ENCODE measurements at places on chromosomes 5 and 9.

- DNase-seq: no peak
These were observed 82.4 kb downstream of the SNCAIP start for GRCh38 chr5:122394284-122394930.

GRCh38 chr9:71755230-71755629, 13.1 kb downstream of the CEMIP2 start:
- DNase-seq: no peak

- DNase-seq: no peak
These were observed 40.2 kb upstream of the TEX48 start for GRCh38 chr9:114722081-114722621.

- DNase-seq: no peak
These were observed 454.0 kb downstream of the DIRAS2 start for GRCh38 chr9:90188656-90189055.

GRCh38 chr5:59661954-59662615, 231.4 kb downstream of the PDE4D start:
- no peak for DNase-seq

GRCh38 chr9:98402019-98402840, 146.8 kb upstream of the TBC1D2 start:
- no peak for DNase-seq

- no peak for DNase-seq
These were observed 202.8 kb downstream of the SPOCK1 start for GRCh38 chr5:137296213-137296781.

DNA sequence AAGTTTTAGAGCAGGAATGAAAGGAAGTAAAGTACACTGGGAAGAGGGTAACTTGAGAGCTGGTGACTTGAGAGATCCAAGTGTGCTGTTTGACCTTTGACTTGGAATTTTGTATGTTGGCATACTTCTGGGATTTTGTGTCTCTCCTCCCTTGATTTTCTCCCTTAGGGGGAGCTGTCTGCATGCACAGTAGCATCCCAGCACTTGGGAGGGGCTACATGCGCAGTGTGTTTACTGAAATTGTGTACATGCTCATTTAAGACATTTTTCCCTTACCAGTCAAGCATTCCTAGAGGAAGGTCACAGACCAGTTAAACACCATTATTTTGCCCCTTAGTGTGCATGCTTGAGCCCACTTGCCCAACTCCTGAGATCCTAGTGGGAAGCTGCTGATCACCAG, 120.1 kb downstream of the ZNF622 start:
- DNase-seq: no peak

DNA sequence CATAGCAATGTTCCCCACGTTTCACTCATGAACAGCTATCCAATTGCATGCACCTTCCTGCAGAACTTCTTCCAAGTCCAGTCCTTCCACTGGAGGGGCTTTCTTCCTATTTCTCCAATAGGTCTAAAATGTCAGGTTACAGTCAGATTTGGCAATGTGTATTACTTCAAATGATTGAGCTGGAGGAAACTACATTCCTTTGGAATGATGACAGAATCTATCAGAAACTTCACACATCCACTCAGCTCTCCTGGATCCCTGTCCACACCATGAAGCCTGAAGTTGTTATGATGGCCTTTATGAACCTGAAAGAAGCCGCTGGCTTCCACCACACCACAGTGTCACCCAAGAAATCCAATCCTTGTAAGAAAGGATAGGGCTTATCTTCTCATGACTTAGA, 32.2 kb downstream of the FBXW2 start:
- DNase-seq: no peak

DNA sequence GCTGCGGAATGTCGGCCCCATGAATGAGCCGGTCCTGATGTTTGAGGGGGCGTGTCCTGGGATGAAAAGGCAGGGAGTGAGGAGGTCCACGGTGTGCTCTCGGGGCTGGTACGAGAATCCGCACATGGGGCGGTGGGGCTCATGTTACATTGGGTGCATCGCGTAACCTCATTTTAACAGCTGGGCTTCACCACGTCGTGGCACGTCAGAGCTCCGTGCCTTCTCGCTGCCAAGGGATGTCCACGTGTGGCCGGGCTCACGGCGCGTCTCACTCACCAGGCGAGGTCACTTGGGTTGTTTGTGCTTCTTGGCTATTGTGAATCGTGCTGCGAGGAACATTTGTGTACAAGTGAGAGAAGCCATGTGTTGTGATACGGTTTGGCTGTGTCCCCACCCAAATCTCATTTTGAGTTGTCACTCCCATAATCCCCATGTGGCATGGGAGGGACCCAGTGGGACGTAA, 29.1 kb upstream of the IRX4 start:
- no peak for DNase-seq

DNA sequence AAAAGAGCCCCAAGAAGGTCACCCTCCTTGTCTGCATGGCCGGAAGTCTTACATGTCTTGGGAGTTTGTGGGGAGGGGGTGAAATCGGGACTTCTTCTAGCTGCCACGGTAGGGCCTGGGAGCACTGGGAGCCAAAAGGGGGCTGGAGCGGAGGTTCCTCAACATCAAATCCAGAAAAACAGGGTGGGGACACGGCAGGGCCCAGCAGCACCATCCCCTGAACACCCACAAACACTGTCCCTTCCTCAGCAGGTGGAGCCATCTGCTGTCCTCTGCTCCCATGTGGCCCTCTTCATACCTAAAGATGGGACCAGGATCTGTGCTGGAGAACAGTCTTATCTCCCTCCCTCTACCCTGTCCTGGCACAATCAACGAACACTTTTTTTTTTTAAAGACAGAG, 2.7 kb downstream of the TERT start:
- no peak for DNase-seq

GRCh38 chr9:127962278-127962677, 18.5 kb downstream of the EEIG1 start:
- DNase-seq: no peak

GRCh38 chr5:3656803-3657202, 61.2 kb downstream of the IRX1 start:
- DNase-seq: no peak

DNA sequence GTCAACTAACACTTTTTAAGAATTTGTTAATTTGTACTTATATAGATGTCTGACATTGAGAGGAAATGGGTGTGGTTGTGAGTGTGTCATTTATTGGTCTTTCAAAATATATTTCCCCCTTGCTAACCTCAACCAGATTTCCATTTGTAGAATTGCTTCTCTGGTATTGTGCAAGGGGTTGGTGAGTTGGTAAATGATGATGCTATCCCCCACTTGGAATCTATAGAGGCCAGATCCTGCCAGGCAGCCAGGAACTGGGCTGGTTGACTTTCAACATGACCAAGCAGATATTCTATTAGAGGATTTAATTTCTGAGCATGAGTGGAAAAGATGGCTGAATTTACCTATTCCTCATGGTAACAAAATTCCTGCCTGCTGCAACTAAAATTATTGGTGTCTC, 306.6 kb upstream of the KIF2A start:
- DNase-seq: no peak

DNA sequence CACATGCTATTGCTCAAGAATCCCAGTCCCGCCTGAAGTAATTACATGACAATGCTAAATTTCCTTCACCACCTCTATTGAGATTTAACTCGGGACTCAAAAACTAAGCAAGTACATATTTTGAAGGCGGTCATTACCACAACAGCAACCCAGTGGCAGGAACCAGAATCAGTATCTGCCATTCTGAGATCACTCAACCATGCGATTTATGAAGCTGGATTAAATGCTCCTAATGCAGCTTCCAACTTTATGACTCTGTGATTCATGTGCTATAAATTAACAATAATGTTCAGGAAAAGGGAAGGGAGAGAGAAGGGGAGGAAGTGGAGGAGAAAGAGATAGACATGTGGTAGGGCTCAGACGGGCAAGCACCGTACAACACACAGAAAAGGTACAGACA, 194.7 kb downstream of the DNAH5 start:
- no peak for DNase-seq

- no peak for DNase-seq
These were observed 210.2 kb downstream of the DAB2IP start for GRCh38 chr9:121861501-121862180.

DNA sequence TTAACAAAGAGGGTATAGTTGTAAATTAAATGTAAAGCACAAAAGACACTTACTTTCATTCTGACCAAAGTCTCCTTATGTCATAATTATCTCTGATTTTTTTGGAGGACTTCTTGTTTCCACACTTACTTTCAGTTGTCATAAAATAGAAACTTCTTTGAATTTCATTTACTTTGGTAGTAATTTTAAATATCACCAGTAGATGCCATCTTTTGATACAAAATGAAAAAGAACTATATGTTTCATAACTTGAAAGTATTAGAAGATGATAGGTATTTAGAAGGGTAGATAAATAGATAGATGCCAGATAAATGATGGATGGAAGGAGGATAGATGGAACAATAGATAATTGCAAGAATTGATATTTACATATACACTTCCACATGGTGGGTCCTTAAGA, 1865.3 kb upstream of the CDH9 start:
- DNase-seq: no peak

GRCh38 chr9:134983074-134983473, 65.4 kb upstream of the FCN1 start:
- no peak for DNase-seq

DNA sequence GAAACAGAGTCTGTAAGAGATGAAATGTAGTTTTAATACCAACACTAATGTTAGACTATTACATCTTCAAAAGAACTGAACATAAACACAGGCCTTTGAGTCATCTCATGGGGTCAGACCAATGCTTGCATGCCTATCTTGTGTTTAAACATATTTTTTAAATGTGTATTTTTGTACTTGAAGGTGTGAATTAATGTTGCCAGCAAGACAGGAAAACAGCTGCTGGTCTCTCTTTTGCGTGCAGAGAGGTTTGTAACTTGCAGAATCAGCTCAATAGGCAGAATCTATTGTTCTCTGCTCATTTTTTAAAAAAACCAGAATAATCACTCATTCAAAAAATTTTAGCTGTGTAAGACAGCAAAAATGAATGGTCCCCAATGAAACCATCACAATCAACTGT, 180.2 kb downstream of the ALDH1A1 start:
- DNase-seq: no peak

DNA sequence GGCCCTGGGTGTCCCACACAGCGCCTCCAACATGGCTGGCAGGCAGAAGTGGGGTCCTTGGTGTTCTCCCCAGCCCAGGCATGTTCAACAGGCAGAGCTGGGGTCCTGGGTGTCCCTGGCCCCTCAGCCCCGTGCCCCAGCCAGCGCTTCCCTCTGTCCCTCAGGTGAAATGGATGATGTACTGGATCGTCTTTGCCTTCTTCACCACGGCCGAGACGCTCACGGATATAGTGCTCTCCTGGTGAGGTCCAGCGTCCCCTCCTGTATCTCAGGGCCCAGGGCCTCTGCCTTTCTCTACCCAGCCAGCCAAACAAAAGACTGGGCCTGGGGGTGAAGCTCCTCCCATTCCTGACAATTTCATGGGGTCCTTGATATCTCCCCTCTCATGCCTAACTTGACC, 2.4 kb downstream of the REEP2 start:
- no peak for DNase-seq

DNA sequence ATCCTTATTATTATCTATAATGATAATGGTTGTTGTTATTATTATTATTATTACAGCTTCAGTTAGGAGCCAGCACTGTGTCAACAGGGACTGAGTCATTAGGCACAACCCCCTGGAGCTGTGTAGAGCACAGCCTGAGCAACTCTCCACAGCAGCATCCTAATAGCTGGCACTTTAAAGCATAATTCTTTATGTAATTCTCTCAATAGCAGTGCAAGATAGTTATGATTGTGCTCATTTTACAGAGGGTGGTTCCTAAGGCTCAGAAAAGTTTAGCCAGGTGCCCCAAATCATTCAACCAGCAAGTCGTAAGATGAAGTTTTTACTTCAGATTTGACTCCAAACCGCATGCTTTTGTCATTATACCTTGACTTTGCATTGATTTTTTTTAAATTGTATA, 390.3 kb downstream of the ANXA1 start:
- DNase-seq: no peak

Data from GOT3 (cell line).